ENCODE measurements at places on chromosomes 1 and 21.

DNA sequence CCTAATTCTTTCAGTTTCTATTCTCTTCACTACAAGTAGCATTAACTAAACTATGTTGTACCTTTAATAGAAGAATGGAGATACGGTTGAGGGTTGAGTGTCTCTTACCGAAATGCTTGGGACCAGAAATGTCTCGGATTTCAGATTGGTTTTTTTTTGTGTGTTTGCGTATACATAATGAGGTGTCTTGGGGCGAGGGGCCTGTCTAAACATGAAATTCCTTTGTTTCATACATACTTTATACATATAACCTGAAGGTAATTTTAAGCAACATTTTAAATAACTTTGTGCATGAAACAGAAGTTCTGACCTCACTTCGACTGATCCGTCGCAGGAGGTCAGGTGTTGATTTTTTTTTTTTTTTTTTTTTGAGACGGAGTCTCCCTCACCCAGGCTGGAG lies 36.3 kb upstream of the MYOCOS start:
- DNase-seq = no peak

GRCh38 chr21:39022863-39023693 lies 160.2 kb downstream of the PSMG1 start:
- no peak for DNase-seq

DNA sequence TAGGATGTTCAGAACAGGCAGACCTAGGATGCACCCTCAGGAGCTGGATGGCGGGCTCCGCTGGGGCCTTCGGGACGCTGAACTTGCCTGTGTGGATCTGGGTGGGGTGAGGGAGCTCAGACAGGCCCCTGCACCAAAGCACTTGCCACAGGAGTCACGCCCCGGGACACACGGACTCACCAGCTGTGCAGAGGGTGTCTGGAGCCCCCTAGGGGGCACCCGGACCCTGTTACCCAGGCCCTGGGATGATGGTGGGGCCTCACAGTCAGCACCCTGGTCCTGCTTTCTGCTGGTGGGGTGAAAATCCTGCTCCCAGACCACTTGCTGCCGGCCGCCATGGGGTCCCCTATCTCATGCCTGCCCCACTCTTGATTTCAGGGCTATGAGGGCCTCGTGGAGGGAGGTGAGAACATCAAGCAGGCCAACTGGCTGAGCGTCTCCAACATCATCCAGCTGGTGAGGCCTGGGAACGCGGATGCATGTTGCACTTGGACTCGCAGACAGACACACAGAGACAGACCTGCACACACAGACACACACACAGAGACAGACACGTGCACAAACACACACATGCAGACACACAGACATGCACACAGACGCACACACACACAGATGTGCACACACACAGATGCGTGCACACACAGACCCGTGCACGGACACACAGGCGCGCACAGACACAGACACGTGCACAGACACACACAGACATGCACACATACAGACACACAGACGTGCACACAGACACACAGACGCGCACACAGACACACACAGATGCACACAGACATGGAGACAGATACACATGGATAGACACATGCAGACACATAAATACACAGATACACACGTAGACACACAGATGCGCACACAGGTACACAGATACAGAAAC lies 11.0 kb downstream of the PFKL start:
- no peak for DNase-seq

DNA sequence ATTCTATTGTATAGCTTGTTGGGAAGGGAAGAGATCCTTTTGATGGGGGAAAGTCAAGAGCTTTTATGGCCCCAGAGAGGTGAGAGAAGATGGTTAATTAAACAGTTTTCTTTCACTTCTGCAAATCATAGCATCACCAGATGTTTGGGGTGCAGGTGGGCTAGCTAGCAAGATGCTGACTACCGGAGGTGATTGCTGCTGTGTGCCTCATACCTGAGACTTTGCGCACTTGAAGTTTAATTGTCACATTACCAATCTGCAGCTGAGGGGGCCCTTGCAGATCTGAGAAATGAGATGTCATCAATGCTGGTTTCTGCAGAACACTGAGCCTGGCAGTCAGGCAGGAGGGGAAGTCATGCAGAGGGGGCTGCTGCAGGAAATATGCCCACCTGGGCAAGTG lies 73.9 kb downstream of the SNRPE start:
- DNase-seq = no peak
